ENCODE measurements at places on chromosomes 12 and 14.

DNA sequence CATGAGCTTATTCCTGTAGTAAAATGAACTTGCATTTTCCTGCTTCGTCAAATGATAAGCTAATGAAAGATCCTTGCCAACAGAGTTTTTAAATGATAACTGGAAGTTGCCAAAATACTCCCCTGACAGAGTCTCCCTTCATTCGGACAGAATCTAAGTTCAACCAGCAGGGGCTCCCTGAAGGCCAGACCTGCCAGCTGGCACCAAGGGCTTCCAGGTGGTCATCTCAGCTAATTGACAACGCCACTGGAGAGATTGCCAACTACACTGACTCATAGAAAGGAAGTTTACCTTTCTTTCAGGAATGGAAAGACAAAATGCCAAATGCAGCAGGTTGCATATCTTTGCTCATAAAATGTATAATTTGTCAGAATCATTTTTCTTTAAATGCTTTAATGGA, 462.8 kb downstream of the GXYLT1 start:
- no peak for DNase-seq

GRCh38 chr14:91947475-91948184, at the start of gene FBLN5:
TSS of gene FBLN5 (minus strand) at chr14:91947694. CDS start at chr14:91947229, 465 bp downstream.
- DNase-seq, result no peak

- DNase-seq, result no peak
Observed at GRCh38 chr14:90986510-90986909, 73.9 kb downstream of the RPS6KA5 start.

DNA sequence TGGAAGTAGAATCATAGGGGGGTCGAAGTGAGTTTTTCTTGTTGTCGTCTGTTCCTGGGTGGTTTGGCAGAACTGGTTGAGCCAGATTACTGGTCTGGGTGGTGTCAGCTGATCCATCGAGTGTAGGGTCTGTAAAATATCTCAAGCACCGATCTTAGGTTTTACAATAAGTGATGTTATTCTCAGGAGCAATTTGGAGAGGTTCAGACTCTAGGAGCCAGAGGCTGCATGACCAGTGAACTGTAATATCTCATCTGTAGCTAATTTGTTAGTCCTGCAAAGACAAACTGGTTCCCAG, 9.7 kb upstream of the SERPINA1 start:
- no peak for DNase-seq

DNA sequence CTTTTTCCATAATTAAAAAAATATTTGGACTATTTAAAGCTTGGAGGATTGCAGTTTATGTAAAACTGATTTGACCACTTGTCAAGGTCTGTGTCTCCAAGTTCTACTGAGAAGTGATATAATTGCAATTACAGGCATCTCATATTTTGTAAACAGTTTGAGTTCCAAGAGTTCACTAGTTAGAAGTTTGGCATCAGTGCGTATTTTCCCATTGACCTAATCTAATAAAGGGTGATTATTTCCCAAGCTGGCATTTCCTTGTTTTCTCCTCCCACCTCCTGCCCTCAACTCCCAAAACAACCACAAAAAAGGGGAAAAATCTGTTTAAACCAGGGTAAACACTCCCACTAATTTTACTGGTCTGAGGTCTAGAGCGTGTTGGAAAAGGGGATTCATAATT, 3.0 kb upstream of the MYF6 start:
- DNase-seq, result no peak

GRCh38 chr12:127539226-127539858, 727.6 kb upstream of the TMEM132C start:
- DNase-seq, result no peak

- no peak for DNase-seq
Observed at GRCh38 chr14:22929961-22930364, 787 bp upstream of the PRMT5 start.

GRCh38 chr14:92964124-92965109, 41.5 kb downstream of the CHGA start:
- DNase-seq, result no peak

GRCh38 chr12:26805401-26805971, 27.5 kb downstream of the ITPR2 start:
- DNase-seq, result no peak

DNA sequence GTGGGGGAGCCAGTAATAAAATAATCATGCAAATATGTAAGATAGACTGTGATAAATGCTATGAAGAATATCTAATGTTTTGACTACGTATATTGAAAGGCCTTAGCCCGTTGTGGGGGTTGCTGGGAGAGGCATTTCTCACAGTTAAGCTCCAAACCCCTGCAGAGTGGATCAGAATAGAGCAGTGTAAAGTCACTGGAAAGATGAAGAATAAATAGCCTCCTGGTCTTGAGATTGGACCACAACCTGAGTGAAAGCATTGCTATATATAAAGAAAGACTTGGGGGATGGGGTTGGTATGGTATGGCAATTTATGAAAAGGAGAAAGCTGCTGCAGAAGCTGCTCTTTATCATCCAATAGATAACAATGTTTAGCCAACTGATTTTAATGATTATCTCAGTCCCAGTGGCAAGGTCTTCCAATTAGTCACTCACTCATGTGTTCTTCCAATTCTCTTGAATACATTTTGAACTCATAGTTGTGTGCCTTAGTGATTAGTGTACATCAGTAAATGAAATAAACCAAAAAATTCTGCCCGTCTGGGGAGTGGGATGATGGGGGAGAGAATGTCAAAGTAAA, 10.2 kb downstream of the PLEKHA5 start:
- no peak for DNase-seq

- DNase-seq, result no peak
Observed at GRCh38 chr14:50061664-50062437, 54.5 kb downstream of the VCPKMT start.

- DNase-seq, result no peak
Observed at GRCh38 chr14:23468704-23469126, 788 bp upstream of the NGDN start.

GRCh38 chr14:45798659-45799058, 545.7 kb upstream of the MIS18BP1 start:
- DNase-seq, result no peak

- DNase-seq, result no peak
Observed at GRCh38 chr12:93740751-93741150, 63.6 kb downstream of the CRADD start.

- DNase-seq, result no peak
Observed at GRCh38 chr12:47725091-47725772, at the start of gene ENDOU. TSS of gene ENDOU (minus strand) at chr12:47725490. CDS start at chr12:47725413, 77 bp downstream.

- DNase-seq, result no peak
Observed at GRCh38 chr12:89717759-89718523, 9.3 kb upstream of the ATP2B1 start.

DNA sequence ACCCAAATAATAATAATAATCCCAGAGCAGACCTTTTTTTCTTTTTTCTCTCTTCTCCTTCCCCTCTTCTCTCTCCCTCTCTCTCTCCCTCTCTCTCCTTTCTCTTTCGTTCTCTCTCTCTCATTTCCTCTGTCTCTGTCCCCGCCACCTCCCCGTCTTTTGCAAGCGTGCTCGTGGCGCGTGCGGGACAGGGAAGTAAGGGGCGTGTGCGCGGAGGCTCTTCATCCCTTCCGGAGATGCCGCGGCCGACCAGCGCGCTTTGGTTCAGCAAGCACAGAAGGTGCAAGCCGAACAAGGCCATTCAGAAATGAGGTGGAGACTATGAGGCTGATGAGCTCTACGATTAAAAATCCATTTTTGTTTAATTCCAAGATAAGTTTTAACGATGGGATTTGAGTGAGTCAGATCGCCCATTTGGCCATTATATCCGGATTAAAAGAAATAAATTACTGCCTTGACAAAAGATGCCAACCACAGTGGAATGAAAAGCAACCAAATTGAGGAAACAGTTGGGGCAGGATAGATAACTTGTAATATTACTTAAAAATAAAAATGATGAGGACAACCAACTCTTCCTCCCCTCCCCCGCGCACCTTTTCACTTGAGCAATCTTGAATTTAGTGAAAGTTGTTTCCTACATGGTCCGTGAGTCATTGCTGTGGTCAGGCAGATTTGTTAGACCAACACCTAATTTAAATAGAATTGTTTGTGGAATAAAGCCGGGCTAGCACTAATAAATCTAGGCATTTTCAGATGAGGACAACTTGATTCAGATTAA, 1.2 kb upstream of the AMIGO2 start:
- DNase-seq, result no peak

GRCh38 chr14:97916100-97916499, 1118.9 kb downstream of the VRK1 start:
- no peak for DNase-seq

DNA sequence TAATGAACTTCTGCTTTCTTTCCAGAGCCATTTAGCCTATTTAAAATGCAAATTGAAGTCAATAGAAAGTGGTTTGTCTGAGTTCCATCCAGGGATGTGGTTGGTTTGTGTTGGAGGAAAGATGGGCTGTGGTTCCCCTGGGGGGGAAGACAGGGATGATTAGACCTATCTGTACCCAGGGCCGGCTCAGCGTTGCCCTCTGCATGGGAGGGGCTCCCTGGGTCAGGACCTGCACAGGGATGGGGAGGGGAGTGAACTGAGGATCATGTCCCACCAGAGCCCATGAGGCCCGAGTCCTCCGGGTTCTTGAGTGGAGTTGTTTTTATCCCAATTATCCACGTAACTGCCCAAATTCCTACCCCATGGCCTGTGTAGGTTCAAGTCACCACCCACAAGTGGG, 76.9 kb upstream of the SFSWAP start:
- DNase-seq, result no peak

DNA sequence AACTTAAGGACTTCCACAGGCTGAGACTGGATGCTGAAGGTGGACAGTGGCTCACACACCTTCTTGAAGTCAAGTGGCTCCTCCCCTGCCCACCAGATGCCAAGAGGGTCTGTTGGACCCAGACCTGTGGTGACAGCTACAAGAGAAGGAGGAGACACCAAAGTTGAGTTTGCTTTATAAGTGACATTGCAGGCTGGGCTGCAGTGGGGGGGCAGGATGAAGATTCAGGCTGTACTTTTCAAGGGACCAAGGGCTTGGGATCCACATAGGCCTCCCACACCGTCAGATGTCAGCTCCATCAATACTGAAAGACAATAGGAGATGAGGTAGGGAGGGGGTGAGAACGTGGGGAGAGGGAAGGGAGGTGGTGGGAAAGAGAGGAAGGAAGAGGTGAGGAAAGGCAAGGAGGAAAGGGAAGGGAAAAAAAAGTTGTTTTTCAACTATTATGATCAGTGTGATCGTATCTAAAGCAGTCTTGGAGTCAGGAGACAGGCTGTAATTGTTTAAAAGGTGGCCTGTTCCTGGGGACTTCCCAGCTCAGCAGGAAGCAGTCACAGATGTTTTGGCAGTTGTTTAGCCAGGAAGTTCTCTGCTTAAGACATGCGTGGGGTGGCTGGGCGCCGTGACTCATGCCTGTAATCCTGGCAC, 84.1 kb upstream of the RESF1 start:
- no peak for DNase-seq

DNA sequence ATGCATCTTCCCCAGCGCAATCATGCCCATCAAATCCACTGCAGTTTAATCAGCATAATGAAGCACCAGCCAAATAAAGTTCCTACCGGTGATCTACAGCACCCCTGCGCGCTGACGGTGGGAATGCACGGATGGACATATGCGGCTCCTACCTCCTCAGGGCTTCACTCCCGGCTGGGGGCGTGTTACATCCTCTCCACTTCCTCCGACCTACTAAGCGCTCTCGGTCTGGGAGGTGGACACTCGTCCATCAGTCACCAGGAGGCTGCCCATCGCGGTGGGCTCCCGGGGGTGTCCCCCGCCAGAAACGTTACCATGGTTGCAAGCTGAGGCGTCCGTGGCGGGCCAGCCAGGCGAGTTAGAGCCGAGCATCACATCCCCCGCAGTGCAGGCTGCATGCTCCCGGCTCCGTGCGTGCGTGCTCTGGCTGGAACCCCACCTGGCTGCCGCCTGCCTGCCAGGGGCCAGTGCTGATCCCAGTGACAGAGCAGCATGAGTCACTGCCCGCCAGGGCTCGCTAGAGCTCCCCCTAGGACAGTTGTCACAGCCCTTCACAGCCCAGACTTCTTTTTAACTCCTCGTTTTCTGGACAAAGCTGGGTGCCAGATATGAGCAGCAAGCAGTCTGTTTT, 73.0 kb downstream of the CIT start:
- no peak for DNase-seq

DNA sequence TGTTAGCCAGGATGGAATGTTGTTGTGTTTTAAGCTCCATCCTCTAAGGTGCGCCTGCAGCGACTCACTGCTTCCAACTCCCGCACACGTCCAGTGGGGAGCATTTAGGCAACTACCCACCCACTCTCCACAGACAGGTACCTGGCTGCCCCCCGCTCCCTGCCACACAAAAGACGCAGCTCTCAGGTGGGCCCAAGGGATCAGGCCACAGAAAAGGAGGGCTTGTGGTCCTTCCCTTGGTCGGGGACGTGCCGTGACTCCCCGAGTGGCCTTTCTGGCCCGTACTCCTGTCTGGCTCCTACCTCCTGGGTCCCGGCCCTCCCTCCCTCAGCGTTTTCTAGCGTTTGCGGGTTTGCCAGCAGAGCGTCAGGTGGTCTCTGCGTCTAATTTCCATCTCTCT, 16.2 kb downstream of the TEDC1 start:
- no peak for DNase-seq

DNA sequence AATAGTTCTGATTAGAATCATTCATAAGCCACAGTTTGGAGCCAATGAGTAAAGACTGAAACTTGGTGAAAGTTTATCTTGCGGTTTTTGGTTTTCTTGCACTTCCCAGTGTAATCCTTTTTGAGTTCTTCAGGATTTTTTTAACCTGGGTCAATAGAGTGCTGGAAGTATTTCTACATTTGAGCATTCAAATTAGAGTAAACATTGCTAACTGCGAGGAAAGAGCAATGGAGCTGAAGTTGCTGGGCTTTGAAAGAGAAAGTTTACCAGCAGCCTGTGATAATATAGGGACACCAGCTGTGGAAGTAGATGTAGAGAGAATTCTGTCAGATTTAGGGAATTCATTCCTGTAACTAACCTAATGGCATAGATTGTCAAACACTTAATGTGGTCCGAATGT, 30.3 kb downstream of the ANO6 start:
- DNase-seq, result no peak

- DNase-seq, result no peak
Observed at GRCh38 chr12:203462-204260, 10.3 kb downstream of the SLC6A12 start.

- no peak for DNase-seq
Observed at GRCh38 chr14:35806006-35806907, 2.8 kb downstream of the RALGAPA1 start.

DNA sequence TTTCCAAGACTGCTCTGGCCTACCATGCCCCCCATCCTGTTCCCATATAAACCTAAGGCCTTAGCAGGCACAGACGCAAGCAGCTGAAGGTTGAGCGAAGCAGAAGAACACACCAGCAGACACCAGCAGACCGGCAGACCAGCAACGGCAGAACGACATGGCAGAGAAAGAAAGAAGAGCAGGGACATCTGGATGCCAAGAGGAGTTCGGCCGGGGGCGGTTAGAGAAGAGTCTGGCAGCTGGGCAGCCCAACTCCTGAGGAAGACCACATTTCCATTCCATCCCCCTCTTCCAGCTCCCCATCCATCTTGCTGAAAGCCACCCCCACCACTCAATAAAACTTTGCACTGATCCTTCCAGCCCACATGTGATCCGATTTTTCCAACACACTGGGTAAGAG, 5.2 kb upstream of the ST8SIA1 start:
- no peak for DNase-seq

- no peak for DNase-seq
Observed at GRCh38 chr12:39095636-39096330, 190.4 kb upstream of the CPNE8 start.

GRCh38 chr14:99384450-99385417, 95.9 kb downstream of the SETD3 start:
- no peak for DNase-seq

GRCh38 chr12:38289396-38289795, 27.2 kb upstream of the ALG10B start:
- no peak for DNase-seq

GRCh38 chr12:50595667-50596066, 90.9 kb downstream of the DIP2B start:
- no peak for DNase-seq

Measured in cortex of kidney (tissue), 1 donor.